ENCODE measurements at places on chromosomes 12 and 14.

DNA sequence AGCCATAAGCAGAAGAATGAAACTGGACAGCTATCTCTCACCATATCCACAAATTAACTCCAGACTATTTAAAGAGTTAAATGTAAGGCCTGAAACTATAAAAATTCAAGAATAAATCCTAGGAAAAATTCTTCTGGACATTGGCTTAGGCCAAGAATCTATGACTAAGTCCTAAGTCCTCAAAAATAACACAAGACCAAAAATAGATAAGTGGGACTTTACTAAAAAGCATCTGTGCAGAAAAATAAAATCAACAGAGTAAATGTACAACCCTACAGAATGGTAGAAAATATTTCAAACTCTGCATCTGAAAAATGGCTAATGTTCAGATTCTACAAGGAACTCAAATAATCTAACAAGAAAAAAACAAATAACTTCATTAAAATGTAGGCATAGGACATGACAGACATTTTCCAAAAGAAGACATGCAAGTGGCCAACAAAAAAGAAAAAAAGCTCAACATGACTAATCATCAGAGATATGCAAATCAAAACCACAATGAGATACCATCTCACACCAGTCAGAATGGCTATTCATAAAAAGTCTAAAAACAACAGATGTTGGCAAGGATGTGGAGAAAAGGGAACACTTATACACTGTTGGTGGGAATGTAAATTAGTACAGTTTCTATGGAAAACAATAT is 61.0 kb upstream of the PPFIA2 start:
- DNase-seq: no peak

DNA sequence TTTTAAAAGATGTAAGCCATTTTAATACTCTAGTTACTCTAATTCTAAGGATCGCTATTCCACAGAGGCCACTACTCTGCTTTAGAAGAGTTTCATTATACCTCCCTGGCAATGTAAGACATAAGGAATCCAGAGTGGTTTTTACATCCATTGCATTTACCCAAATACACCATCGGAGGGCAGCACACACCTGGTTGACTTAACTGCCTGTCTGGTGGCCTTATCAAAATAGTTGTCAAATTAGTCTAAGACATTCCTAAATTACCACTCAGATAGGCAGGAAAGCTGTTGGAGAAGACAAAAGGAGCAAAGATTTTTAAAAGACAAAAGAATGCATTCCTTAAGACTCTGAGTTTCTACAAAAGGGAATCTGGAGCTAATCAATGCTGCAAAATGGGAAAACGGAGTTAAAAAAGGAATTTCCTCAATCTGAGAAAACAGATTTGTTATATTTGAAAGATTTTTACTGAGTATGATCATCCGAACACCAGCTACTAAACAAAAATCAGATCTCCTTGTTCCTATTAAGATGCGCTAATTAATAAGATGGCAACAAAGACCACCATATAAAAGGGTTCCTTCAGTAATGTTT is 33.8 kb upstream of the FGD4 start:
- no peak for DNase-seq

- DNase-seq: no peak
Measured at GRCh38 chr12:47636908-47637780, 68.7 kb downstream of the RPAP3 start.

DNA sequence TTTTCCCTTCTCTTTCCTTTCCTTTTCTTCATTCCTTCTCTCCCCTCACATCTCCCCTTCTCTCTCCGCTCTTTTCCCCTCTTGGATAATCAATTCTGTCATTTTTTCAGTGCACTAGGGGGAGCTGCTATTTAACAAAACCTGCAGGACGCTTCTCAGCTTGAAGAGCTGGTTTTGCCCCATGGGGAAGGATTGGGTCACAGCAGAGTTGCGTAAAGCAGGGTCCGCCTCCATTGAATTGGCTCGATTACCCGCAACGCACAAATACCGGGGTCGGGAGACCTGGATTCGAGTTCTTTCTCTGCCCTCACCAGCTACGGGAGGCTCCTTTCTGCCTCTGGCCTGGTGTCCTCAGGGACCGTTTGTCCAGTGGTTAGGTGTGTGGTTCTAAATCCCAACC is 42.1 kb upstream of the CHGA start:
- no peak for DNase-seq

GRCh38 chr12:110600254-110600653 is 13.7 kb upstream of the TCTN1 start:
- no peak for DNase-seq

- no peak for DNase-seq
Measured at GRCh38 chr14:105495101-105495989, 4.3 kb downstream of the TEDC1 start.

DNA sequence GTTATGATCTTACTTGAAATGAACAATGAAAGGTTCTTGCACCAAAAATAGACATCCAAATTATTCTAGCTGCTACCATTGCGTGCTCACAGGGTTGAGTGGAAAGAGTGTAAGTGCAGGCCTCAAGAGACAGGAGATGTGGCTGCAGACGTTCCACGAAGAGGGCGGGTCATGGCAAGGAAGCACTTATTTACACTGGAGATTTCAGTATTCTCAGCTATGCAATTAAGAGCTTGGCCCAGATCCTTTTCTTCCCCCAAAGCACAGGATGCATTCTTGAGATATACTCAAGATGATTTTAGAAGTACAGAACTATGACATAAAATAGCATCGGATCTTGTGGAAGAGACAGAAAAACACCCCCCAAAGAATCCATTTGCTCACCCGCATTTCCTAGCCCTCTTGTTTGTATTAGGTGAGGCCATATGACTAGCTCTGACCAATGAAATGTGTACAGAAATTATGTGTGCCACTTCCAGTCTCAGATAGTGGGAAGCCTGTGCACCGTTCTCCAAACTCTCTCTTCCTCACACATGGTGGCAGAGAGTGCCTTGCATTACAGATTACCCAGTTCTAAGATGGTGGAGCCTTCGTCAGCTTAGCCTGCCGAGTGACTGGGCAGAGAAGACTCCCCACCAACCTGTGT is 261.4 kb downstream of the TTC8 start:
- no peak for DNase-seq

DNA sequence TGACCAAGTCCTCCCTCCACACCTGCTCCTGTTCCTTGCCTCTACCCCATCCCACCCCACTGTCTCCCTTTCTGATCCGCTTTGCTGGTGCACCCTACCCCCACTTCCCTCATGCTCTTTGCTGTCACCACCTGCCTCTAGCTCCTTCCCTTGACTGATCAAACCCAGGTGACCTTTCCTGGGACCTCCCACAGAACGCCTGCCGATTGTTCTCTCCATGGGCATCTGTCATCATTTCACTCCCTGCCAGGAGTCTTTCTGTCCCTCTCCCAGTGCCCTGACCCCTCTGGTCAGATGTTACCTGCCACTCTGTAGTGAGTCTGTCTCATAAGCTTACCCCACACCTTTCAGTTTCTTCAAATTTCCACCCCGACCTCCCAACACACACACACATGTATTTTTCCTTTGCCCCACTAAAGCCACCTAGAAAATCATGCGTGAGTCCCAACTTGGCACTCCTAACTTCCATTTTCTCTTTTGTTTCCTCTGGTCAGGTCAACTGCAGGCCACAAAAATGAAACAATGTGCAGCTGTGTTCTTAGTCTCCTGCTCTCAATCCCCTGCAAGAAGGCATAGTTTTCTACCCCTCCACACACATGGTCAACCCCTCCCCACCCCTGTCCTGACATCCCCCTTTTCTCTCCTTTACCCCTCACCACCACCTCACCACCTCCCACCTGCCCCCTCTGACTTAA is 229.8 kb downstream of the DPF3 start:
- no peak for DNase-seq

GRCh38 chr14:76294876-76295275 is 81.1 kb upstream of the ESRRB start:
- DNase-seq: no peak

DNA sequence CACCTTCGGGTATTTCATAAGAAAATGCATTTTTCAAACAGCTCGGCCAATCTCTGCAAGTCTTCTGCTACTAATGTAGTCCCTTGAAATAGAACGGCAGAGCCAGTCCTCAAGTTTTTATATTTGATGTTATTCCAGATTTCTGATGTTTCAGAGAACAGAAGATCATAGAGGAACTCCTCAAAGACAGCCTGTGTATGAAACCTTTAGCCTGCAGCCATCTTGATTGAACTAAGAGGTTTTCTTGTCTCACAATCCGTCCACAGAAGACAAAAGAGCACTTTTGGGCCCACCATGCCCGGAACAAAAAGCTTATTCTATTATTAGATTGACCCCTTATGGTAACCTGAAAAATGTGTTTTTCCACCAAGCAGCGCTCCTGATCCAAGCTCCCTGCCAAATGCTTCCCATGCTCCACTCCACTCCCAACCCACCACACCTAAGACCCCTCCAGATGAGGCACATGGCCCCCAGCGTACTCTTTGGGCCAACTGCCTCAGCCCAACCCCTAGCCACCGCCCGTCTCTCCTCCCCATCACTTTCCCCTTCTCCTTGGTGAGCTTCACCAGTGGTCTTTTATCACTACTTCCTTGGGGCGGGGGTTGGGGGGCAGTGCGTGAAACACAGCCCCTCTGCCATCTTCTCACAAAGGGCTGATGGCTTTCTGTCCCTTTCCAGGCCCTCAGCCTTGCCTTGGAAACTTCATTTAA is 175.8 kb downstream of the CALM1 start:
- DNase-seq: no peak

GRCh38 chr14:104579507-104579906 is at the start of gene C14orf180:
TSS of gene C14orf180 (plus strand) at chr14:104579764. CDS start at chr14:104586431, 6,667 bp downstream.
- no peak for DNase-seq

- DNase-seq: no peak
Measured at GRCh38 chr12:78156751-78157150, 326.1 kb downstream of the NAV3 start.

GRCh38 chr12:91973813-91974212 is 171.8 kb downstream of the BTG1 start:
- no peak for DNase-seq

DNA sequence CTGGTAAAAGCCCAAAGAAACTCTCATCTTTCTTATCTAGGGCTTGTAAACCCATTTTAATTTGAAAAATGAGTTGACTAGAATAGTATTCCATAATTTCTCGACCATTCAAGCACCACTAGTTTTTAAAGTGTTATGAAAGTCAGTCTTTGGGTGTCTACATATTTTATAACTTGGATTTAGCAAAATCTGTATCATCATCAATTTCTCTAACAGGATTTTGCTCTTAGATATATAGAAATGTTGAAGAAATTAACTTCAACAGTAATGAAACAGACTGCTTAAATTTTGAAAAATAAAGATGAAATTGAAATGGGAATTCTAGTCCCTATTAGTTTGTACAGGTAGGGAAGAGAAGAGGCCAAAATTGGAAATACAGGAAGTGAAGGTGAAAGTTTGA is 32.8 kb downstream of the MSRB3 start:
- no peak for DNase-seq

DNA sequence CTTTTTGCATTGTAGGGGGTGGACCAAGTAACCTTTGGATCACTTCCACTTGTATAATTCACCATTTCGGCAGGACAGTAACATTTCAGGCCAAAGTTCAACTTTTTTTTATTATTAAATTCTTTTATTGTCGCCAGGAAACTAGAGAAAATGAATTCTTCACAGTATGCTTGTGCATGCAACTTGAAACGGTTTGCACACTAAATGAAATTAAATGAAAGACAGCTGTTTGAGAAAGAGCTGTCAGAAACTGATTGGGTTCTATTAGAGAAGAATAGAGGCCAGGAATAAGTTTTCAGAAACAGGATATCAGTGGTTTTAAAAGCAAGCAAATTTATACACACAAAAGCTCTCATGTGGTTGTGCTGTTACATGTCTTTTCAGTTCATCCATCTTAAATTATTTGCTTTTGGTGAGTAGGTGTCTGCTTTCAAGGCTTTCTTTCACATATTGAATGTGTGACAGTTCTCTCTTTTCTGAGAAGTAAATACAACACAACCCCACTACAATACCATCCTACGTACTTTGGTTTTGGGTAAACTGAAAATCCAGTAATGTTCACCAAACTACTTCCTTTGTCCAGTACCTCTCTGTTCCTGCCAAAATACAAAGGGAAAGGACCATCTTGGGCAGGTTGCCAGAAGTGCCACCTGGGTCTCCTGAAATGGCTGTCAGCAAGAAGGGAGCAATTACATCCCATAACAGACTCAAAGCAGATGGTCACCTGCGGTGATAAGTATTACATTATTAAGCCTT is 291.7 kb downstream of the RAD51B start:
- no peak for DNase-seq

GRCh38 chr12:84502907-84503787 is 409.5 kb downstream of the SLC6A15 start:
- DNase-seq: no peak

- DNase-seq: no peak
Measured at GRCh38 chr12:55970775-55971174, 3.1 kb upstream of the RAB5B start.

DNA sequence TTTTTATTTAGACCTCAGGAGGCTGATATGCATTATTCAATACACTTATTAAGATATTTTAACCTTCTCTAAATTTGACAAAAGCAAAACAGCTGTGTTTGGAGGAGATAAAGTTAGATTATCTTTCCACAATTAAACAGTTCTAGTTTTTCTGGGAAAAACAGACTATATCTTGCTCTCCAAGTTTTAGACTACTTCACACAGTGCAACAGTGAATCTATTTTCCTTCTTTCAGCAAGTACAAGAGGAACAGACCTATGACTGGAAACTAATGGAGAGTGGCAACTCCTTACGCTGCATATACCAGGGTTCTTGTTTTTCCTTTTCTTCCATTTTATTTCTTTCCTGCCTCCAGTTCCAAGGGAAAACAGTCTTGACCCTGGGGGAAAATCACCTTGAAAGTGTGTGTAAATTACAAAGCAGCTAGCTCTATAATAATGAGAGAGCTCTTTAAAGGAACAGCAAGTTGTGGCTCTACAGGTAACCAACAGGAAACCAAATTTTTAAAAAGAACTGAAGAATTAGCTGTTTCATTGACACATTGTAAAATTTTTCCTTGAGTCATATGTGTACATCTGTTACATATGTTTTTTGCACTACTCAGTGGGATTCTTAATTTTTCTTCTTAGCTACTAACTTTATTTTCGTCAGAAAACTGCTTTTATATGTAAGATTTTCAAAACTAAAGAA is 27.4 kb downstream of the DNM1L start:
- no peak for DNase-seq

- no peak for DNase-seq
Measured at GRCh38 chr14:70811050-70811449, 1.7 kb upstream of the MAP3K9 start.

DNA sequence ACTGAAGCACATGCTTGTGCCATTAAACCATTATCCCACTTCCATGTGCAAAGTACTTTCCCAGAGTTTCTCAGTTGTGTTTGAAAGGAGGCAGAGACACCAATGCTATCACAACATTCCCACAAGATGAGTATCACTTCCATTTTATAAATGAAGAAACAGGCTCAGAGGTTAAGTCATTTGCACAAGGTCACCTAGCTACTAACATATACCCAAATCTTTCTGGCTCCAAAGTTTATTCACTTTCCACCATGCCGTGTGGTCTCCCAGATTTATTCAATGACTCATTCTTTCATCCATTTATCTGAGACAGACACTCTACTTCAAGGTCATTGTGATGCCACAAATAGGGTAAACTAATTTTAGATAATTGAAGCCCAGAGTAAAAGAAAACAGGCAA is 9.4 kb downstream of the ART4 start:
- no peak for DNase-seq

GRCh38 chr12:102965281-102966155 is 8.0 kb downstream of the ASCL1 start:
- DNase-seq: no peak
